Activated T-helper 1 cell treated with anti-CD3 and anti-CD28 coated beads, Interleukin-2, amount 50 U/mL, for 16 hours (primary cell): ENCODE measurements at places on chromosomes 2 and 18.

DNA sequence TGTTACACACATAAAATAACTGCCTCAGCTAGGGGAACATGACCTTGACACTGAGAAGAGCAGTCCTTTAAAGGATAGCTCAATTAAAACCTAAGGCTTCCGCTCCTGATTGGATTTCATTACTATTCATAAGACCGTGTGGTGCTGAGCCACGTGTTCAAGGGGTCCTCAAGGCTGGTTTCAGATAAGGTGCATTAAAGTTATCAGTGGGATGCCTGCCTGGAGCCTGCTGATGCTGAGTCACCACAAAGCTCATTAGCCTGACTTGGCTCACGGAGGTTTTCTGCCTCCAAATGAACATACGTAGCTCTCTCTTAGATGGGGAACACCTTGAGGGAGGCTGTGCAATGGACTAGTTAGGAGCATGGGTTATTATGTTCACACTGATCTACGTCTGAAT, 518.9 kb downstream of the TDRD15 start:
- no peak for DNase-seq

DNA sequence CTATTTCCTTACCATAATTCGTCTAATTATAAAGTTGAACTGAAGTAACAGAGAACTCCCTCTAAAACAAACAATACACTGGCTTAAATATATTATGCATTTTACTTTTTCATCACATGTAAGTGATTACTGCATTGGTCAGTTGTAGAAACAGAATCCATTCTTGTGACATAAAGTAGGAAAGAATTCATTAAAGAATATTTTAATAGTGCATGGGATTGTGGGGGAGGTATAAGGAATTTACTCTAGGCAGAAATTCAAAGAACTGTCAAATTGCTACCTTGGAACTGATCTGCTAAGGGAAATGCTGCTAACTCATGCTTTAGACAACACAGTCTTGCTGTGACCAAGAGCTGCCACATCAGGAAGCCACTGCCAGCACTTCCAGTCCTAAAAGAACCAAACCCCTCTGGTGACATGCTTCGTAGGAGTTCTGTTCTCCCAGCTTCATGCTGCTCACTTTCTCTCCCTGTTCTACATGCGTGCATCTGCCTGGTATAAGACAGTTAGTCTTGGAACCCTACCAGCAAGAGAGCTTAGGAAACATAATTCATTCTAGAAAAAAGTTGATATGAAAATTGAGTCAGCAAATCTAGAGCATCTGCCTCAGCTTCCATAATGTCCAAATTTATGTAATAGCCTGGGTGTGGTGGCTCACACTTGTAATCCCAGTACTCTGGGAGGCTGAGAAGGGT, 1137.6 kb upstream of the NXPH2 start:
- no peak for DNase-seq

DNA sequence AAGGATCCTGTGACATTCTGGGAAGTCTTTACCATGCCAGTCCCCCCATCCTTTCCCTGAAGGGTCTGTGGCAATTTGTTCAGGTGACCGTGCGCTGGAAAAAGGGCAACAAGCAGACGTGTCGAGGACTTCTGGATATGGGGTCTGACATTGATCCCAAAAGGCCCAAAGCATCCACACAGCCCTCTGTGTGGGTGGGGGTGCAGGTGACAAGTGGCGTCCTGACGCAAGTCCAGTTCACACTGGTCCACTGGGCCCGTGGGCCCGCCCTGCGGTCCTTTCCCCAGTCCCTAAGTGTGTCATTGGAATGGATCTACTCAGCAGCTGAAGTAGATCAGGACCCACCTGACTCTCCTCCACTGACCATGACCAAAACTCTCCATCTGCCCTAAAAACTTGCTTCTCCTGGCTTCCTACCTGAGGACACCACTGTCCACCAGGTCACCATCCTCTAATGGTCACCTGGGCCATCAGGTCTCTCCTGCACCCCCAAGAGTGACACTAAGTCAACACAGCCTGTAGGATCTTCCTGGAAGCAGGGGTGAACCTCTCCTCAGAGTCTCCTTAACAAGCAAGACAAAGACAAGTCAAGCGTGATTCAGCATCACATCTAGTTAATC, 85.6 kb upstream of the SLC66A3 start:
- no peak for DNase-seq

GRCh38 chr2:217994776-217995274, 8.0 kb downstream of the TNS1 start:
- DNase-seq: no peak

DNA sequence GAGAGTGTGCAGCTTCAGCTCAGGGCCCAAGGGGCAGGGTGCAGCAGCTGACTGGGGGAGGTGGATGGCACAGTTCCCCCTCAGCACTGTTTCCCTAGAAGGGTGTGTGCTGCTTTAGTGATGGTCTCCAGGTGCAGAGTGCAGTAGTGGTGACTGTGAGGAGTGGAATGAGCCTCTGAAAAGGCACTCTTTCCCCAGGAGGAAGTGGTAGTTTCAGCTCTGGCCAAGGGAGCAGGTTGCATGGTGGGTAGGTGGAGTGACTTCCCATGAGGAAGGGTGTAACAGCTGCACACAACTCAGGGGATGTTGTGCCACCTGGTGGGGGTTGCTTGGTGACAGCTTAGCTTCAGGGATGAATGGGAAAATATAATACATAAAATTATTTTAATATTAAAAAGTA, 251.5 kb upstream of the NXPH2 start:
- no peak for DNase-seq
